ENCODE measurements at places on chromosomes 12 and 14.

DNA sequence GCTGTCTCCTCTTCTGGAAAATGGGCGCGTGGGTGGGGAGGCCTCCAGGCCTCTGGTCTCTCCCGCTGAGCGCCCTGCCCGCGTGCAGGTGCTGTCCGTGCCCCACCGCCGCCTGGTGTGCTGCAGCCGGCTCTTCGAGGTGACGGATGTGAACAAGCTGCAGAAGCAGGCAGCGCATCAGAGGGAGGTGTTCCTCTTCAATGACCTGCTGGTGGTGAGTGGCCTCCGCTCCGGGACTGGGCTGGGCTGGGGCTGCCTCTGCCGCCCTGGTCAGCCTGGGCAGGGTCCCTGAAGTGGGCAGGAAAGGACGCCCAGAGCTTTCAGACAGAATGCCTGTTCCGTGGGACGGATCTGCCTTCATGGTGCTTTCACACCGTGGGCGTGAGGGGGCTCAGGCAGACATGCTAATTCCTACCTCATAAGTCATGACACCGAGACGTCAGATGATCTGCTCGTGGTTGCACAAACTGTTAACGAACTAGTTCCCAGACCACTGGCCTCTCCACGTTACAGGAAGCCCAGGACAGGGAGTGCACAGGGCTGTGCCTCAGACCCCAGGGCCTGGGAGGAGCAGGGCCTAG, 50.5 kb downstream of the SLC6A12 start:
- DNase-seq = no peak

GRCh38 chr14:65200454-65200853, 98.1 kb upstream of the MAX start:
- no peak for DNase-seq

DNA sequence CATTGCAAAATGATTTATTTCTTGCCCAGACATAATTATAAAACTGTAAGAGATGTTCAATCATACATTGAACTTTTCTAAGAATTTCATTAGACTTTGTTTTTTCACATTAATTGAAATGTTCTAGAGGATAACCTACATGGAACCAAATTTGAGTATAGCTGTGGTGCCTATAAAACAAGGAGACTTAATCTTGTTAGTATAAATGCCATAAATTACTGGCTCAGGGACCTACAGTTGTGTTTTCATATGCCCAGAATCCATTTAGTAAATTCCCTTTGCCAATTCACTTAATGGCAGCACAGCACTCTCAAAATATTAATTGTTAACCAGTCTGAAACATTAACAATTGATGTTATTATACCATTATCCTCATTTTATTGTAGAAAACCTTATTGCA, 488.5 kb downstream of the NELL2 start:
- no peak for DNase-seq

GRCh38 chr12:100953677-100954076, 159.1 kb downstream of the ANO4 start:
- no peak for DNase-seq

- no peak for DNase-seq
These were observed 599 bp downstream of the PAPLN start for GRCh38 chr14:73237786-73238423.

DNA sequence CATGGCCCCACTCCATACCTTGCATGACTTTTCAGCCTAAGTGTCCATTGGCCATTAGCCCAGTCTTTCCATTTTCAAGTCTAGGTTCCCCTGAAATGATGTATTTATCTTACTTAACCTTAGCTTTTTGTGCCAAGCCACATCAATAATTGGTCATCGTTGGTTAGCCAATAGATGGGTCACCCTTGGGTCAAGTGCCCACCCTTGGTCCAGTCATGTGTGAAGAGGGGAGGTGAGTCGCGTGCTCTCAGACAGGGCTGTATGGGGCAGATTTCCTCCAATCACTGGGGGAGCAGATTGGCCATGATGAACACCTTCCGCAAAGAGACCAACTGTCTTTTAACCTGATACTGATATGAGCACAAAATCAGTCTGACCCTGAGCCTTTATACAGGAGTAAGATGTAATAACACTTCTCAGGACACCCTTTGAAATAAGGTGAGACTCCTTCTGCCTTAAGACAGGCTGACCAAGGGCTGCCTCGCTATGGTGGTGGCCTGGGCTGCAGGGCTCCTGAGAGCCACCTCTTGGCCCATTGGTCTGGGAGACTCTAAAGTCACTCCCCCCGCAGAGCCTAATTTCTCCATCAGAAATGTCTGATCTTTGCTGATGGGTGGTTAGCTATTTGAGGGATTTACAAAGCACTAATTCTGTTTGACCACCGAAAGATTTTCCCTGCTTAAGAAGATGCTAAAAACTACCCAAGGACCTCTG, 143.2 kb downstream of the ZFP36L1 start:
- DNase-seq = no peak

GRCh38 chr14:105064721-105065143, 498 bp downstream of the GPR132 start:
- DNase-seq = no peak
